ENCODE measurements at places on chromosomes 11 and 22.

DNA sequence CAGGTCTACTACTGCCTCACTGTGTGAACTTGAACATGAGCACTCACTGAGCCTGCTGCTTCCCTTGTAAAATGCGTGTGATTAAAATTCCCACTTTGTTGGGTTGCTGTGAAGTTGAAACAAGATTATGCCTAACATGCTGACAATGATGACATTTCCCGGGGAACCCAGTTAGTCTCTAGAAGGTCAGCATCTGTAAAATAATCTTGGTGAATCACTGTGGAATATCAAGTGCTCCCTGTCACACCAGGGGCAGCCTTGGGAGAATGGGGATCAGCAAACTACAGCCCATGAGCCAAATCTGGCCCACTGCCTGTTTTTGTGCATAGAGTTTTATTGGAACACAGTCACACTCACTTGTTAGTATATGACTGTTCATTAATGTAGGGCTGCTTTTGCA lies 335.2 kb downstream of the MIAT start:
- no peak for DNase-seq

- DNase-seq, result peak; percentile 50
Measured at GRCh38 chr11:16981651-16982194, 32.5 kb downstream of the PLEKHA7 start.

- no peak for DNase-seq
Measured at GRCh38 chr11:8355416-8355742, 91.7 kb upstream of the LMO1 start.

- no peak for DNase-seq
Measured at GRCh38 chr11:76574879-76575278, 95.7 kb downstream of the LRRC32 start.

GRCh38 chr11:1810761-1811160 lies 24.0 kb upstream of the SYT8 start:
- DNase-seq, result no peak

- DNase-seq, result no peak
Measured at GRCh38 chr11:134890446-134890845, 478.4 kb upstream of the B3GAT1 start.

GRCh38 chr11:88398372-88398771 lies 60.8 kb upstream of the CTSC start:
- no peak for DNase-seq

DNA sequence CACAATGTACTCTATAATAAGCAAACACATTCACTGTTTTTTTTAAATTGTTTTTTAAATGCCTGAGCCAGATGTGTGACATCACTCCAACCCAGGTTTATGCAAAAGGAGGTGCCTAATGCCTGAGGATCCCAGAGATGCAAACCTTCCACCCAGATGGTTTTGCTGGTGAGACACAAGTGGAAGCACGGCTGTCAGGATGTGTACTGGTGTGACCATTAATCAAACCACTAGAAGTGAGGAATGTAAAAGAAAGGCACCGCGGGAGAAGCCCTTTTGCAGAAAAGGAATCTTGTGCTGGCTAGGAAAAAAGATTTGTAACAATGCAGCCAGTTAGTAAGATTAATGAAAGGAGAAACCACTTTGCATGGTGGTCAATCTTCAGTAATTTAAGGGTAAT lies 407.4 kb downstream of the LARGE1 start:
- no peak for DNase-seq

DNA sequence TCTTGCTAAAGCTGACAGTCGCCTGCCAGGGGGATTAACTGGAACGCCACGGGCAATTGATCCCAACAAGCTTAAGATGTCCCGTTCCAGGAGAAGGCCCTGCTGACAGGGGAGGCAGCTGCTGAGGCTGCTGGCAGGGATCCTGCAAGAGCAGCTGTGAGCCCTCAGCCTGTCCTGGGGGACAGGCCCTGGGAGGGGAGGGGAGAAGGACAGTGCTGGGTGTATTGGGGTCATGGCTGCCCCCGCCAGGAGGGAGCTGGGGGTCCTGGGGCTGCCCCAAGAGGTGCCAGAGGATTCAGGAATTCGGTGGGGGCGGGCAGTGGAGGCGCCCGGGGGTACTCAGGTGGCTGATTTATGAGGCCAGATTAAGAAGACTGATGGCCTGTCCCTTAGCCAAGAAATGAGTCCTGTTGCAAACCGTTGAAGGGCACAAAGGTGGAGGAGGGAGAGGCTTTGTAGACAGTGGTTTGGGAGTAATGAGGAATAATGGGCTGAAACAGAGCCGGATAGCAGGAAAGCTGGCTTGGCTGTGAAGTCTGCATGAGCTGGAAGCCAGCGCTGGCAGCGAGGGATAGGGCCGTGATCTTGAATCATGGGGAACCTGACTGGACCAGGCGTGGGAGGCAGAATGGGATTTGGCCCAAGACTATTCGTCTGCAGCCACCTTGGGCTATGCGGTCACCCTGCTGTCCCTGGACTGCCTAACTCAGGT lies 133.5 kb downstream of the CACNA1I start:
- DNase-seq, result no peak
